ENCODE measurements at places on chromosomes 1 and 21. TPM values are rescaled to one million over a fixed set of nuclear protein-coding genes. Genes with fewer than 3 reads are reported as not detected.

- no peak for DNase-seq
Measured at GRCh38 chr1:153578490-153578889, 12.8 kb upstream of the S100A2 start.

The FAM167B gene
- total RNA-seq, result 0.38 TPM

The PLEKHN1 gene
- total RNA-seq, result 0.69 TPM

GRCh38 chr1:190169311-190170067 lies 308.2 kb downstream of the BRINP3 start:
- DNase-seq, result no peak

GRCh38 chr1:51622455-51622913 lies 5.6 kb downstream of the OSBPL9 start:
- no peak for DNase-seq

DNA sequence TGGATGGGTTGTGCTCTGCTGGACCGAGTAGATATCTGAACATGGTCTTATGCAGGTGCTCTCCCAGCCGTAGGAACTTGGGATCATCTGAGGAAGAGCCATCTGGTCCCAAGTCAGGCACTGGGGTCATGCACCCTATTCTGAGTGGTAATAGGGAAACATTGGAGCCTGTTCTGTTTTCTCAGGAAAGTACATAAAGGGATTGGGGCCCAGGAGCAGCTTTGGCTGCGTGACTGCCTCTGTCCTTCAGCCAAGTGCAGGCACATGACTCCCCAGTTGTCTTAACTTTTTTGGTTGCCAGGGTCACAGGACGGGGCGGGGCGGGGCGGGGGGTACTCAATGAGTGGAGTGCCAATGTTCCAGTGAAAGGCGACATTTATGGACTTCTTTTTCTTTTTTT lies 11.5 kb downstream of the PFKFB2 start:
- DNase-seq, result no peak

- DNase-seq, result no peak
Measured at GRCh38 chr1:38076455-38076854, 29.9 kb upstream of the POU3F1 start.

The SPRR1B gene
- not detected for total RNA-seq

Measured in CD4-positive, alpha-beta T cell (primary cell).